ENCODE measurements at places on chromosomes 6 and 20.

GRCh38 chr6:123547216-123547978 lies 89.4 kb downstream of the TRDN start:
- DNase-seq: no peak

DNA sequence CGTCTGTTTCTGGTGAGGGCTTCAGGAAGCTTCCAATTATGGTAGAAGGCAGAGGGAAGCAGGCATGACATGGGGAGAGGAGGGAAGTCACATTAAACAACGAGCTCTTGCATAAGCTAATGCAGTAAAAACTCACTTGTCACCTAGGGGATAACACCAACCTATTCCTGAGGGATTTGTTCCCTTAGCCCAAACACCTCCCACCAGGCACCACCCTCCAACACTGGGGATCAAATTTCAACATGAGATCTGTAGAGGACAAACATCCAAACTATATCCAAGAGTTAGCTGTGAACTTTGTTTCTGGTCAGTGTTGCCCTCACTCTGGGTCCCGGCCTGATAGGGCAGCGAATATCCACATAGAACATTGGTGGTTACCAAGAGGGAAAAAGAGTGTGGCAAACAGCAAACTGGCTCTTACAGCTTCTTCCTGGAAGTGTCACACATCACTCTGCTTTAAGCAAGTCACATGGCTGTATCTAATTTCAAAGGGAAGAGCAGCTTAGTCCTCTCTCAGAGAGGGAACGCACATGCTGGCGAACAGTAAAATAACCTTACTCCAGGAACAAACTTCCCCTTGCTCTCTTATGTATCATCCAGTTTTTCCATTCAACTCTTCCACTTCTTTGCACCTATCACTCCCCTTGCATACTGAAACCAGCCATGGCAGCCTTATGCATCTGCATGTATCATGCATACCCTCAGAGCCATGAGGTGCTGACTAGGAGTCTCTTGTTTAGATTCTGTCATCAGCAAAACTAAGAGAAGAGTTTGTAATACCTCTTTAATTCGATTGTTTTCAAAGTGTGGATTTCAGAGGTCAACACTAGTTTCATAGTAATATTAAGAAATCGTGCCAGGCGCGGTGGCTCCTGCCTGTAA lies 4.8 kb upstream of the MOCS1 start:
- DNase-seq: no peak

DNA sequence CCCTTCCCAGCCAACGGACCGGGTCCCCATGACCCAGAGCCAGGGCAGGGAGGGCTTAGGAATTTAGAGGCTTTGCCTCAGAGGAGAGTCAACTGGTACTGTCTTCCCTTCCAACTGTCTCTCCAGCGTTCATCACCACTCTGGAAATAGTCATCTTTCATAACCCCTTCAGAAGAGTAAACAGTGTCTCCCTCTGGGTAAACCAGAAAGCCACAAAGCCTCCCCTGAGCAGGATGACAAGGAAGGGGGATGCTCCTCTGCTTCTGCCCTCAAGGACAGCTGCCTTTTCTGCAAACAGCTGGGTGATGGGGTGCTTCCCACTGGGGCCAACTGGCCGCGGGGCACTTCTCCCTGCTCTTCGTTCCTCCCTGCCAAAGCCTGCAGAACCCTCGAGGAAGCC lies 90.1 kb downstream of the PSMG4 start:
- DNase-seq: no peak

DNA sequence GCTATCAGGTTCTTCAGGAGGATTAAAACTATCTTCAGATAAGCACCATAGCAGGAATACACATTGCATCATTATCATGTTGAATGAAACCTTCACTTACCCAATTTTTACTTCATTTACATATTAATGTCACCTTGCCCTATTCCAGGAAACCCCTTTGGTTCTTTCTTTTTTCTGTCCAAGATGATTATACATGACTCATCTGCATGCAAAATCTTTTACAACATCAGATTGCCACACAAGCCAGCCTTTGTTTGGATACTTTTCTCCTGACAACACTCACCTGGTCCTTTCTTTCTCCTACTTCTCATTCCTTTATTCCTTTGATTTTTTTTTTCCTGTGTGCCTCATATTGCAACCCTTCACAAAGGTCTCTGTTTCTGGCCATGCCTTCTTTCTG lies 200.5 kb upstream of the POU3F2 start:
- DNase-seq: no peak

DNA sequence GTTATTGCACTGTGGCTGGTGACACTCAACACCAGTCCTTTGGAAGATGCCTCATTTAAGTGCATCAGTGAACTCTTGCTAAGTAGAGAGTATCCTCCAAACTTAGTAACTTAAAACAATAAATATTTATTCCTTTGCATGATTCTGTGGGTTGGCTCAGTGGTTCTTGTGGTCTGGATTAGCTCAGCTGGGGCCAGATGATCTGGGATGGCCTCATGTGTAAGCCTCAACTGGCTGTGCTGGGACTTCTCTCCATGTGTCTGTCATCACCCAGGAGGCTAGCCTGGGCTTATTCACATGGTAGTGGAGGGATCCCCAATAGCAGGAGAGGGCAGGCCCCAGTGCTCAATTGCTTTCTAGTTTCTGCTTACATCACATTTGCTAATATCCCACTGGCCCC lies 8.3 kb downstream of the LRRN4 start:
- no peak for DNase-seq

DNA sequence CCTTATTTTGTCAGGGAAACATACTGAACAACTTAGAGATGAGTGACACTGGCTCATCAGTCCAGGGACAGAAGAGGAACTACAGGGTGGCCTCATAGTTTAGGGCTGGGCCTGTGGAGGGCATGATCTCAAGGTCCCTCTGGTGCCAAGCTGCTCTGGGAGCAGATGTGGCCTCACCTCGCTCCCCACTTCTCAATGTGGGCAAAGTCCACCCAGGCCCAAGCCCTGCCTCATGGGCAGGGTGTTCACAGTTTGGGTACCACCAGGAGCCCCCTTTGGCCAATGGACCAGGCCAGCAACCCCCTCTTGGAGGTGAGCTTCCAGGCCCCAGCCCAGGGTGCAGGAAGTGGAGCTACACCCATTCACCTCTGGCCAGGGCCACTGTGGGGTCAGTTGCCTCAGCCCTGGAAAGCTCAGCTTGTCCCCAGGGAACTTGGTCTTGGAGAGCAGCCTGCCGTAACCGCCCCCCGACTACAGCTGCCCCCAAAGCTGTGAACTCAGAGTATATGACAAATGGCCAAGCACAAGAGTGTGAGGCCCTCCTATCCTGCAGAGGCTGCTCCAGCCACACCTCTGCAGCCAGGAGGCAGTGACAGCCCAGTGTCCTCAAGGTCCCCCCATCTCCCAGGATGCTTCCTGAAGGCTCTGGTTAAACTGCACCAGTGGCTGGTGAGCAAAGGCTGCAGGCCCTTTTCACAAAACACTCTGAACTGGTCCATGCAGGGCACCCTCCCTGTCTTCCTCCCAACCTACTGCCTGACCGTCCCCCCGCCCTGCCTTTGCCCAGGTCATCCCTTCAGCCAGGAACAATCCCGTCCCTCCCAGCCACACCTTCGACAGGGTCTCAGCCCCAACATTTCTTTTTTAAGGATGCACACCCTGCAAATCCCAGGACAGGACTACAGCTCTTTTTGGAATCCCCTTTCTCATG lies 3.6 kb downstream of the ADISSP start:
- no peak for DNase-seq

- no peak for DNase-seq
Observed at GRCh38 chr6:68575765-68576439, 59.2 kb upstream of the ADGRB3 start.

GRCh38 chr6:148811459-148811858 lies 64.6 kb downstream of the UST start:
- no peak for DNase-seq

GRCh38 chr6:39274471-39274870 lies 39.7 kb downstream of the KCNK17 start:
- DNase-seq: no peak

DNA sequence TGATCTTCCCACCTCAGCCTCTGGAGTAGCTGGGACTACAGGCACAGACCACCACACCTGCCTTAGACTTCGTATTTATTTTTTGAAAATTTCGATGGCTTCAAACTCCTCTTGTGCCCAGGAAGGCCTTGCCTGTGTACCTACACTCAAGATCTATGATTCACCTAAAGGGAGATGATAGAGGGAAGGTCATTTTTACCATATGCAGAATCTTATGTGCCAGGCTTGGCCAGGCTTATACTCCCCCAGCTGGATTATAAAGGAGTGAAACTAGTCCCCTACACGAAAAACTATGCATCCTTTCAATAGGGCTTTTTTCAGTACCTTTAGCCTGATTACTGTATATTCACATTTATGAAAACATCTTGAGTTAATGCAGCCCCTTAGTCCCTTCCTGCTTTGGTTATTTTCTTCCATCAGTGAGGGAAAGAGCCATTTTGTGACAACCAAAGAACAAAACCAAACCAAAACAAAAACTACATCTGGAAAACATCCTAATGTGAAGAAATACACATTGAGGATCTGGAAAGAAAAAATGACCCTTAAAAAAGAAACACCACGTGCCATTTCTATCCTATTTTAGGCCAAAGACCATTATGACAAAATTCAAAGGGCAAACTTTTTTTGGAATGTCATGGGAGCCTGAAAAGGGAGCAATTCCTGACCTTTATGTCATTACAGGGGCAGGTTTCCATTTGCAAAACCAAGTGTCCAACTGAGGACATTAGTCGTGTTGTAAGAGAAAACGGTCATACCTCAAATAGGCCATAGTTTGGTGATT lies 34.7 kb downstream of the RIPOR2 start:
- DNase-seq: no peak

DNA sequence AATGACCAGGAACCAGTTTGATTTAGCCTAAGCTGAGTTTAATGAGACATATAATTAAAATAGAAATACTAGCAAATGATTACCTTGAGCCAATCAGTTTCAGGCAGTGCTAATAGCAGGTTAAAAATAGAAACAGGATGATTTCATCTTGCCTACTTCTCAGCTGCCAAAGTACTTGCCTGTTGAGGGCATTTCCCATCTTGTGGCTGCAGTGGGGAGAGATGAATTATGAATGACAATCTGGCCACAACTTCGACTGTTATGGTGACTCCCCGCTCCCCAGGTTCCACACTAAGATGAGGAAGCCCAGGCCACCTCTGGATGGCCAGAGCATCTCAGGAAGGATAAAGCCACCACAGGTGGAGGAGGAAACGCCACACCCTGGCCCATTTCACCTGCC lies 31.3 kb downstream of the MBOAT1 start:
- peak; percentile 20 for DNase-seq

- DNase-seq: no peak
Observed at GRCh38 chr6:163712981-163713380, 298.5 kb downstream of the QKI start.

DNA sequence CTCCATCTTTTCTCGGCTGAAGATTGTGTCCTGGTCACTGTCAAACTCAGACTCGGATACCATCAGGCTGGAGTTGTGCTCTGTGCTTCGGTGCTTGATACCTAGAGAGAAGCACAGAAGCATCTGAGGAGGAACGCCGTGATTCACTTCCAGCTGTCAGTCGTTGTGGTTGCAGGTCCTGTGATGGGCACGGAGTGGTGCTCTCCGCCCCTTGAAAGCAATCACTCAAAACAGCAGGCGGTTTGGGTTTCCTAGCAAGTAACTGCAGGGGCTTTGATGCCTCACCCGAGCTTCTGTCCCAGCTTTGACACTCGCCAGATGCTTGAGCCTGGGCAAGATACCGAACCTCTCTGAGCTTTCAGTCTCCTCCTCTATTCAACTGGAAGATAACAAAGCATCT lies 52.5 kb downstream of the ALDH5A1 start:
- peak; percentile 23 for DNase-seq

- DNase-seq: no peak
Observed at GRCh38 chr6:26031151-26031594, 56.1 kb upstream of the HFE start.

GRCh38 chr6:18262702-18263417 lies 1.5 kb downstream of the DEK start:
- DNase-seq: peak; percentile 85

DNA sequence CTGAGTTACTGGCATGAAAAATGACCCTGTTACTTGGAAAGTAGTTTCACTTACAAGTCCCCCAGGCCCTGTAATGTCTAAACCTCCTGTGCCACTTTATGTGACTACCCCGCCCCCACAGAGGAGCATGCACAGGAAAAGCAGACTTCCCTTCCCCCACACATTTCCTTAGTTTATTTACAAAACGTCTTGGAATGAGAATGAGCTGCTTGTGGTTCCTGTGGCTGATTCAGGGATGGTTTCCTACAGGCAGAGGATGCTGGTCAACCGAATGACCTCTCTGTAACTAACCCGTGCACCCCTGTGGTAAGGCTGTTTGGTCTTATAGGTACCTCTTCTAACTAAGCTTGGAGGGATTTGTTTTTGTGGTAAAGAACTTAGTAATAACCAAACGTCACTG lies 28.5 kb downstream of the RSPO3 start:
- no peak for DNase-seq
